Sigmoid colon (tissue), 7 donors: ENCODE measurements at places on chromosomes 13 and 19. TPM values are rescaled to one million over a fixed set of nuclear protein-coding genes. Genes with fewer than 3 reads are reported as not detected.

- no peak for DNase-seq
These were observed 15.4 kb downstream of the NLRP12 start for GRCh38 chr19:53808710-53809125.

DNA sequence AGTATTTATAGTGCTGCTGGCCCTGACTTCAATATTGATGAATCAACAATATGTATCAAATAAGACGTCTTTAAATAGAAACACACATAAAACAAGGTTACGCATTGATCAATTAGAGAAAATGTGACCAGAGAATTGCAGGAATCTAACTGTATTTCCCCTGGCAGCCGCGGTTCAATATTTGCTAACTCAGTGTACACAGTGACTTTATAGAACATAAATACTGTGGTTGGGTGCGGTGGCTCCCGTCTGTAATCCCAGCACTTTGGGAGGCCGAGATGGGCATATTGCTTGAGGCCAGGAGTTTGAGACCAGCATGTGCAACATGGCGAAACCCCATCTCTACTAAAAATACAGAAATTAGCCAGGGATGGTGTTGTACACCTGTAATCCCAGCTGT lies 22.8 kb upstream of the UPF3A start:
- no peak for DNase-seq

GRCh38 chr19:18865973-18866799 lies 29.8 kb downstream of the CERS1 start:
- DNase-seq = no peak

- DNase-seq = no peak
These were observed 4.2 kb downstream of the TUBGCP3 start for GRCh38 chr13:112583592-112584277.

The NLRP9 gene
- polyA plus RNA-seq = not detected

DNA sequence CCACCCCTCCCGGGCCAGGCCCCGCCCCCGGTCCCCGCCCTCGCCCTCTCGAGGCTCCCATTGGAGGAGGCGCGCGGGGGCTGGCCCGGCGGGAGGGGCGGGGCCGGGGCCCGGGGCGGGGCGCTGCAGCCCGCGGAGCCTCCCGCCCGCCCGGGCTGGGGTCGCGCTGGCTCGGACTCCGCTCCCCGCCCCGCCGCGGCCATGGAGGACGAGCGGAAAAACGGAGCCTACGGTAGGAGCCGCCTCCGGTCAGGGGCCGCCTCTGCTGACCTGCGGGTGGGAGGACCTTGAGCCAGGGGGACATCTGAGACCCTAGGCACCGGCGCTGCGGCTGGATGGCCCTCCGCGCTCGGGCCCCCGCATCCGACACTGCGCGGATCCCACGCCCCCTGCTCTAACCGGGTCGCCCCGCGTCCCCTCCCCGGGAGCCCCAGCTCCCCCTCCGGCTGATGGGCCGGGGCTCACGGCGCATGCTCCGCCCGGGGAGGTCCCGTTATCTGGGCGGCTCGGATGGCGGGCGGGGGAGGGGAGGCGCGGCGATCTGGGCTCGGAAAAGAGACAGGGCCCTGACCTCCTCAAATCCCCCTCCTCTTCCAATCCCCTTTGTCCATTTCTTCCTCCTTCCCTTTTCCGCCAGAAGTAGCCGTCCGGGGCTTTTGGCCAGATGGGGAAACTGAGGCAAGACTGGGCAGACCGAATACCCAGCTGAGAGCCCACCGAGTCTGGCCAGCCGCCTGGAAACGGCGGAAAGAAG lies 15.4 kb upstream of the AP1M2 start:
- peak; percentile 91 for DNase-seq

DNA sequence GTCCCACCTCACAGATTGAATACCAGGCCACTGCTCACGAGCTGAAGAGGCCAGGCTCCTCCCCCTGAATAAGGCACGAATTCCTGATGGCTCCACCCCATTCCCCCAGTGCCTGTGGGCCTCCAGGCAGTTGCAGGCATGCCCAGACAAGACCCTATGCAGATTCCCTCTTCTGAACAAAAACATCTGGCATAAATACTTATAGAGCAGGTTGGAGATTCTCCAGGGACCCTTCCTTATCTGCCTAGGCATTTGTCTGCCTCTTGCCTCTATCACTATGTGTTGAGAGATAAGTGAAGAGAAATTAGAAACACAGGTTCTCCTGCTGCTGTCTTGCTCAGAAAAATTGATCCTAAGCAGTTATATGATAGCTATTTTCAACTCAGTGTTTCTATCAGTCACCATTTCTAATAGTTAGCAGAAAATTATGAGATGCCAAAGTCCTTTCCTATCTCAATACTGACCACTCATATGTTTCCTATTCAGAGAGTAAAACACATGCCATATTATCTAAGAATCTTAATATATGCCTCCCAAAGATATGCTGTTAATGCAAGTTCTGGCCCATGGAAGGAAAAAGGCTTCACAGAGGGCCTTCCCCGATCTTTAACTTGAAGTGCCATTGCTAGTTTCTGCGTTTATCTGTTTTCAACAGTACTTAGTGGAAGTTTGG lies 364.0 kb downstream of the KCTD12 start:
- no peak for DNase-seq

The SIGLEC12 gene
- polyA plus RNA-seq = 0.86 TPM

DNA sequence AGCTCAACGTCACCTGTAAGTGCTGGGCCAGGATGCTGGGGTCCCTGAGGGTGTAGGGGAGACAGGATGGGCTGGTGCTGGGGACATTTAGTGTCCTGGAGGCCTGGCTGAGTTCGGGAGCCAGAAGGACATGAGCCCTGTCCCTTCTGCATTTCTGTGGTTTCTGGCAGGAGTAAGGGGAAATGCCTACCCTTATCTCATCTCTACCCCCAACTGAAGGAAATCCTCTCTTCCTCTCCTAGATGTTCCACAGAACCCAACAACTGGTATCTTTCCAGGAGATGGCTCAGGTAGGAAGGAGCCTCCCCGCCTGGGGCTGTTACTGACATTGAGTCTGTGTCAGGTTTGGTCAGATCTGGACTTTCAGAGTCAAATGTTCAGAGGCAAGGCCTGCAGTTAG lies 1.2 kb downstream of the CD33 start:
- no peak for DNase-seq

DNA sequence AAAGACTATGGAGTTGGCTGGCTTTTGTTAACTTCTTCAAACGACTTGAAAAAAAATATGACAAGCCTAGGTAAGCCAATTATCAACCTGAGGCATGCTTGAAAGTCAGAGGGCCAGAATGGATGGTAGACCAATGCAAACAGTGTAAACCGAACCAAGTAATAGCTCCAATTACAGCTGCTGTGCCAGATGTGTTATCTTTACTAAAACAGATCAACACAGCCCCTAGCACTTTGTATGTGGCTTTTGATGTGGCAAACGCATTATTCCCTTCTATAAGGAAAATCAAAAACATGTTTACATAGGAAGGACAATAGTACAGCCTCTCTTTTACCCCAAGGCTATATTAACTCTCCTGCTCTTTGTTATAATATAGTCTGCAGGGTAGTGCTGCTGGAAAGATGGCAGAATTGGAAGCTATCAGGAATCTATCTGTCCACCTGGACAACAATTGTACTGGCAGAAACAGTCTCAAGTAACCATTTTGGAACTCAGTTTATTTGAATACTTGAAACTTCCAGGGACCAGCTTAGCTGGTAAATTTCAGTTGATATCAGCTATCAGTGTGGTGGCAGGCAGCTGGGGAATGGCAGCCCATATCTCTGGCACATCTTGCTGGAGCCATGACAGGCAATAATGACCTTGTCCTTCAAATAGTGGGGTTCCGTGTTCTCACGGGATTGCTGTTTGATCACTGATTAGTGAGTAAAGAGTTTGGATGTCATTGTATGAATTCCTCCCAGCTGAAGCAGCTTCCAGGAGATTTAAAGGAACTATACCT lies 144.4 kb upstream of the WASF3 start:
- DNase-seq = no peak

- no peak for DNase-seq
These were observed 274.4 kb upstream of the GPC6 start for GRCh38 chr13:92952161-92952560.

DNA sequence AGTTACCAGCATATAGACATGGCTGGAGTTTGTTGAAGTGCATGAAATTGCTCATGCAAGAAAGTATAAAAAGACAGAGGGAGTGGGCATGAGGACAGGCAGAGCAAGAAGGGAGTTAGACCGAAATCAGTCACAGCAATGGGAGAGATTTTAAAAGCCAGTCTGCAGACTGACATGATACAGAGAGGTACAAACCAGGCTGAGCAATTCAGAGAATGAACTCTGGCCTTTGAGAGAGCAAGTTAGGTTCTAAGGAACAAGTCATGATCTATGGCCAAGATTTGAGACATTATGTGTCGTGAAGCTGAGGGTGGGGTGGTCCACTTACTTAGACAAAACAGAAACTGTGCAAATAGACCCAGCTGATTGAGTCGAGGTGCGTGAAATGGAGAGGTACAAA lies 93.4 kb upstream of the TSC22D1 start:
- DNase-seq = no peak

DNA sequence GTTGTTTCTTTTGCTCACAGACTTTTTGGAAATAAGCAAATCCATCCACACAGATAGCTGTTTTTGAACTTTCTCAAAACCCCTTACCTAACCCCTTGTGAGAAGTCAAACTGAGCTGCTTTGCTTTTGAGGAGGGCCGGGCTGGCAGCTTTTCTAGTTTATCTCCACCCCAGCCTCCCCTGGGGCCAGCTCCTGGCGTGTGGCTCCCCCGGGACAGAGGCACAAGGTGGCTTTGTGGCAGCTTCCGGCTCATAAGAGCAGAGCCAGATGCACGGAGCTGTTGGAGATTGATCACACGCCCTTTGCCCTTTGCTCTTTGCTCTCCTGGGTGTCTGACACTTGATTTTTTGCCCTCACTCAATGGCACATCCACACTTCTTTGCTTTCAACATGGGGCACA lies 24.9 kb upstream of the RNF113B start:
- no peak for DNase-seq

GRCh38 chr13:49567491-49567890 lies 17.9 kb downstream of the RCBTB1 start:
- no peak for DNase-seq

DNA sequence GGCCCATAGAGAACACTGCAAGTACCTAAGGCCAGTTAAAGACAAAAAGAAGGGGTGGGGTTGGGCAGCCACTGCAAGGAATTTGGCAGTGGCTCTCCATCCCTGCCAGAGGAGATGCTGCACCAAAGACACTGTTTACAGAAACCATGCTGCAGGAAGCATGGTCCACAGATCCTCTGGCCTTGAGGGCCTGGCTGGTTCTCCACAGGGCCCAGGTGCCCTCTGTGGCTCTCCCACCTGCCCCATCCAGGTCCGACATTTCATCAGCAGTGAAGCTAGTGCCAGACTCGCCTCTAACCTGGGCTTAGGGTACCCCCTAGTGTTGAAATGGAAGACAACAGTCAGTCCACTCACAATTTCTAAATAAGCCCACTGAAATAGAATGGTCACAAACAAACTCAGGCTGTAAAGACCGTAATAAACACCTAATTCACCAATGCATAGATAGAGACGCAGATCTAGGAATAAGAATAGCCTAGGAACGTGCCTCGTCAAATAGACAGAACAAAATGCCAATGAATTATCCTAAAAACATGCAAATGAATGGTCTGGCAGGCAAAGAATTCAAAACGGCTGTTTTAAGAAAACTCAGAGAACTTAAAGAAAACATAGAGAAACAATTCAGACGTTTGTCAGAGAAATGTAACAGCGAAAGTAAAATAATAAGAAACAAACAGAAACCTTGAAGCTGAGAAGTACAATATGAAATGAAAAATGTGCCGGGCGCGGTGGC lies 23.3 kb downstream of the LYPD4 start:
- DNase-seq = no peak

The ZNF763 gene
- 3.9 TPM for polyA plus RNA-seq

DNA sequence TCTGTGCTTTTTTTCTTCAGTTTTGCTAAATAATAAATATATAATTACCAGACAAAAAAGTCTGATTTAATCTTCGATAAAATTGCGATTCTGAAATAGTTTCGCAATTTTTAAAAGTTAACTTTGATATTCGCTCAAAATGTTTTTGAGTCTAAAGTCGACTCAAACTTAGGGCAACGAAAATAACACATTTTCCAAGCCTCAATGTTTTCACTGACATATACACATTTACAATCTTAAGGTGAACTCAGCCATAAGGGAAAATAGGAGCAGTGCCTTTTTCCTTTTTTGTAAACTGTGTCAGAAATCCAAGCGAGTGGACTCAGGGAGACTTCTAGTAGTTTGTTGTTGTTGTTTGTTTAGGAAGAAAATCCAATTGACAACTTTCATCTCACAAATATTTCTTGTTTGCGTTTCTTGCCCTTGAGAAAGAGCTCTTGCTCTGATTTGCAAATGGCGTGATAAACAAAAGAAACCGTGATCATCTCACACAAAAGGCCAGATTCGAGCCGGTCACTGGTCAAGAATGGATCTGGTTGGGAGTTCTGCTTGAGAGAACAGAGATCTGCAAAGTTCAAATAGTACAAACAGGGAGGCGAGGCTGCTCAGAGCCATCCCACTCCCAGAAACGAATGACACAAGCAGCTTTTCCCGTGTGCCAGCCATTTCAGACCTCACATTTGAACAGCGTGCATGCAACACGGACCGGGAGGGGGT lies 2.1 kb downstream of the SOX21 start:
- DNase-seq = no peak

GRCh38 chr19:2863816-2864215 lies 3.3 kb upstream of the ZNF556 start:
- DNase-seq = no peak

DNA sequence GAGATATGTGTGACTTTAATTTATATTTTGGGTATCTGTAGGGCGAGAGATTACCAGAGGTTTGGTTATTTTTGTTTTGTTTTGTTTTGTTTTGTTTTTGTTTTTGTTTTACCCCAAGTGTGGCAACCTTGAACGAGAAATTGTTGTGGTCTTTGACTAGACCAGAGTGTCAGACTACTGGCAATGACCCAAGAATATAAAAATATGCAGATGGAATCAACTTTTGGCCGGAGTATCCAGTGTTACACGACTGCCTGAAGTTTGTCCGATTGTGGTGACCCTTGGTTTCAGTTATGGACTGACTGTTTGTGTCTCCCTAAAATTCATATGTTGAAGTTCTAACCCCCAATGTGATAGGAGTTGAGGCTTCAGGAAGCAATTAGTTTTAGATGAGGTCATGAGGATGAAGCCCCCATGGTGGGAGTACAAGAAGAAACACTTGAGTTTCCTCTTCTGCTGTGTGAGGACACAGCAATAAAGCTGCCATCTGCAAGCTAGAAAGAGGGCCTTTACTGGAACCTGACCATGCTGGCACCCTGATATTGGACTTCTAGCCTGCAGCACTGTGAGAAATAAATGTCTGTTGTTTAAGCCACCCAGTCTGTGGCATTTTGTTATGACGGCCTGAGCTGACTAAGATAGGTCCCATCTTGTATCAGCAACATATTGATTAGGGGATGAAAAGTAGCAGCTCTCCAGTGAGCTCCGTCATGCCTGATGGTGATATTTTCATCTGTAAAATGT lies 261.7 kb downstream of the MTUS2 start:
- no peak for DNase-seq

GRCh38 chr13:76380446-76381065 lies 505.6 kb downstream of the KCTD12 start:
- DNase-seq = no peak

The SULT2A1 gene
- polyA plus RNA-seq = not detected

- no peak for DNase-seq
These were observed 1.4 kb downstream of the DUXA start for GRCh38 chr19:57165846-57166245.

The YJEFN3 gene
- polyA plus RNA-seq = not detected

The ZSWIM9 gene
- polyA plus RNA-seq = 4.2 TPM

The ZNF223 gene
- polyA plus RNA-seq = 3.7 TPM

The PCDH9 gene
- polyA plus RNA-seq = not detected

GRCh38 chr19:41698746-41699230 lies 9.6 kb upstream of the CEACAM5 start:
- DNase-seq = no peak

- DNase-seq = no peak
These were observed 1.6 kb downstream of the ZNF414 start for GRCh38 chr19:8512115-8512967.

GRCh38 chr19:35559281-35559659 lies 4.2 kb downstream of the ATP4A start:
- DNase-seq = no peak
